ENCODE measurements at places on chromosomes 3 and 15.

GRCh38 chr3:108973019-108973418 is 19.3 kb upstream of the GUCA1C start:
- DNase-seq, result no peak

- peak; percentile 53 for DNase-seq
Observed at GRCh38 chr3:108489776-108490175, 20.6 kb downstream of the MYH15 start.

DNA sequence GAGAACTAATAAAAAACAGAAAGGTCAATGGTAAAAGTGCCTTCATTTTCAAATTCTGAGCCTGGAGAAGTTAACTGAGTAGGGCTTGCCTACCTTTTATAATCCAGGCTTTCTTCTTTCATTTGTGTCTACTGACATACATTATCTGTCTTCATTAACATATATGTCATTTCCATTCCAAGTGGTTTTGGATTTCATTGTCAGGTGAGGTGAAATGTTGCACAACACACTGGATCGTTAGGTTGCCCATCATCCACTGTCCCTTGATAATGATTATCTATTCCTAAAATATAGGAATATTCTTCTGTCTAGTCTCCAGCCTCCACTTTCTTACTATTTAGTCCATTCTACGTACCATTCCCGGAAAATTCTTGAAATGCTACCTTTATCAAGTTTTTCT is 55.0 kb upstream of the CP start:
- no peak for DNase-seq

GRCh38 chr3:9934235-9934621 is 594 bp downstream of the CRELD1 start:
- DNase-seq, result peak; percentile 17

GRCh38 chr3:29167180-29167579 is 113.7 kb upstream of the RBMS3 start:
- DNase-seq, result no peak

DNA sequence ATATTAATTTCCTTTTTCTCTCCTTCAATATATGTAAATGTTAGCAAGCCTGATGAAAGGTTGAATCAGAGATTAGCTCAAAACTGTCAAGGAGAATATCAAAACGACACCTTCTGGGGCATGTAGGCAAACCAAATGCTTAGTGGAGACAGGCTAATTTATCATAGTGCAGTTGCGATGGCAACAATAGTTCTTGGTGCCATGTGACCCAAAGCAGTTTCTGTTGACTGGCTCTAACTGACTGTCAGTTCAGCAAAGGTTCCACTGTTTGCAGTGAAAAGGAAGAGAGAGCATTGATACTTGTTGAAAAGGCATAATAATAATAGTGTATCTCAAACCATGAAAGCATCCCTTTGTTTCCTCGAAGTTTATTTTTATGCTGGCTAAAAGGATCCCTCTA is 513.9 kb downstream of the NLGN1 start:
- no peak for DNase-seq

DNA sequence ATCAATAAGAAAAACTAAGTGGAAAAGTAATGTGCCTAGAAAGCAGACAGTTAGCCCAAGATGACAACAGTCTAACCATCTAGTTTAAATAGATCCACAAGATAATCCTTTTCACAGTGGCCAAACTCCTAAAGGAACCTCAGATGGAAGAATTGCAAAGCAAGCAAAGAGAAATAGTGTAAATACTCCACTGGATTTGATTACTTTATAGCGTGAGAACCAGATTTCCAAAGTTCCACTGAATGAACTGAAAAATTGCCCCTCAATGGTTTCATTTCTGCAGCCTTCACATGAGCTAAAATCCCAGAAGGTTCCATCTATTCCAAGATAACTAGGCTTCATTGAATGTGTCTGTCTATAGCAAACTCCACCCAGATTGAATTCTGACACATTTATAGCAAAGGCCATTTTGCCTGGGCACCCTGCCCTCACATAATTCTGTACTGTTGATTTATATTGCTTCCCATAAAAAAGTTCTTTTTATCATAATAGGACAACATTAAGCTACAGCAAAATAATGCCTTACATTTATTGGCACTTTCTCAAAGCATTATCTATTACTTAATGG is 129.7 kb upstream of the THBS1 start:
- DNase-seq, result no peak

All from CD4-positive, alpha-beta T cell treated with Interleukin-6 at 100 ng/mL for 8 hours (primary cell).